ENCODE measurements at places on chromosomes 7 and 10. TPM values are rescaled to one million over a fixed set of nuclear protein-coding genes. Genes with fewer than 3 reads are reported as not detected.
A peak's percentile ranks its signal among the peaks of the same experiment; 100 is the strongest.

- DNase-seq = no peak
Measured at GRCh38 chr10:114850126-114850525, 28.5 kb downstream of the FHIP2A start.

DNA sequence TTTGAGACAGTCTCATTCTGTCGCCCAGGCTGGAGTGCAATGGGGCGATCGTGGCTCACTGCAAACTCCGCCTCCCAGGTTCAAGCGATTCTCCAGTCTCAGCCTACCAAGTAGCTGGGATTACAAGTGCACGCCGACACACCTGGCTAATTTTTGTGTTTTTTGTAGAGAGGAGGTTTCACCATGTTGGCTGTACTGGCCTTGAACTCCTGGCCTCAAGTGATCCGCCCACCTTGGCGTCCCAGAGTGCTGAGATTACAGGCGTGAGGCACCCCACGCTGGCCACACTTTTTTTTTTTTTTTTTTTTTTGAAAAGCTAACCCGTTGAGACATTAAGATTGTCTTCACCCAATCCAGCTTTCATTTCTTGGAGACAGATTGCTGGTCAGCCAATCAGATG, 2.1 kb downstream of the ZNF273 start:
- no peak for DNase-seq

- no peak for DNase-seq
Measured at GRCh38 chr10:6473901-6474370, 106.1 kb downstream of the PRKCQ start.

DNA sequence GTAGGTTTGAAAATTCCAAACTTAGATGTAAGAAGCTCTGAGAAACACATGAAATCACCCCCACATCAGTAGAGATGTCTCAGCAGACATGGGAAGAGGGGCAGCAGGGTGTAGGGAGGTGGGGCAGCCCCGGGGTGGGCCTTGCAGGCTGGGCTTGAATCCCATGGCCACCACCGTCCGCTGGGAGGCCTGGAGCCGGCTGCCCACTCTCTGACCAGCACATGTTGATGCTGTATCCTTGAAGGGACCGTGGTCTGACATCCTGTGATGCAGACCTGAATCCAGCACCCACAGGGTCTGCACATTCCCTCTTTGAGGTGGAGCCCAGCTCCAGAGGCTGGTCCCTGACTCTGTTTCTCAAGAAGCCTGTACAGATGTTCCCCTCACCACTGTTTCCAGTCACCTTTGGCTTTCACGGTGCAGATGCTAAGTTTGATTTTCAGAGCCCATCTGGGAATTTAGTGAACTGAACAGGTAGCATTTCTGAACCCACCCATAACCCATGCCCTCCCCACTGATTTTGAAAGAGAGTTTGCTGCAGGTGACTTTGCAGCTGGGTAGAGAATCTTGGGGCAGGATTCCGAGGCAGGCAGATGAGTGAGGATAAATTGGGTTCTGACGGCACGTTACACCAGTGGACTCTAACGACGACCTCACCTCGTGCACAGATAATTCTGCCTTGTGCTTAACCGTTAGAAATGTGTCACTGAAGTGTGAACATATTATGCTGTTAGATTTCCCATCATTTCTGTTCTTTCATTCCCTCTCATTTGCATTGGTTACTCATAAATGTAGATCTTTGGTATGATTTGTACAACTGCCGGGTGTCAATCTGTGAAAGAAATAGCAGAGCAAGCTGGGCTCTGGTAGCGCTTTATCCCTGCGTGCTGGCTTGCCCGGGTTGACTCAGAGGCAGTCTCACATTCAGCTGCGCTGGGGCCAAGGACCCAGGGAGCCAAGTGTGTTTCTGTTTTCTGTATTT, 45.7 kb downstream of the IKZF1 start:
- no peak for DNase-seq

DNA sequence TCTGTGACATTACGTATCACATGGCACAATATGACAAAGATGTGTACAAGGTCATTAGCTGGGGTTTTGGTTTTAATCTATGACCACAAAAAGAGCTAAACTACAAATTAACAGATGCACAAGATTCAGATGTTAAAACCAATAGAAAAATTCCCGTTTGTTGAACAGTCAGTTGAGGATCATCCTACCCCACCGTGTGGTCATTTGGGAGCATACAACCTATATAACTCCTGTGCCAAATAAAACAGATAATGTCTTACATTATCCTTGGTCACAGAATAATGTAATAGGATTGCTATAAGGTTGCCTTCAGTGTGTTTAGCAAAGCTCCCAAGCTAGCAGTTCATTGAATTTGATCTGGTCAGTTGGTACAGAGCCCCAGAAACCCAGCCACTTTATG, 28.2 kb downstream of the ASNS start:
- no peak for DNase-seq

DNA sequence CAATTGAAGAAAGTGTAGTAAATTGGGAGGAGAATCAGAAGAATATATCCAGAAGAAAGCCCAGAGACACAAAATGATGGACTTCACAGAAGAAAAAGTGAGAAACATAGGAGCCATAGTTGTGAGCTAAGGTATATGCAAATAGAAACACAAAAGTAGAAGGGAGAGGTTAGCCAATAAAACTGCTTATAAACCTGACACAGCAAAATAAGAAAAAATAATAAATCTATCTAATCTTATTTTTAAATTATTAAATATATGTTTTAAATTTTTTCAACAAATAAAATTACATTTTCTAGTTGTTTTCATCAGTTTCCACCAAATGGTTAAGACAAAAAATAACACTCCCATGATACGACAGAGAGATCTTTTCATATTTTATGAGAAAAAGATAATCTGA, 903.5 kb downstream of the DNAJB9 start:
- DNase-seq = no peak

GRCh38 chr10:84415539-84416244, 87.3 kb downstream of the CCSER2 start:
- DNase-seq = no peak

GRCh38 chr7:106717254-106717954, 56.4 kb upstream of the CCDC71L start:
- no peak for DNase-seq

- no peak for DNase-seq
Measured at GRCh38 chr7:55028011-55028410, 9.2 kb downstream of the EGFR start.

- DNase-seq = no peak
Measured at GRCh38 chr7:103009466-103010185, 65.0 kb downstream of the FBXL13 start.

DNA sequence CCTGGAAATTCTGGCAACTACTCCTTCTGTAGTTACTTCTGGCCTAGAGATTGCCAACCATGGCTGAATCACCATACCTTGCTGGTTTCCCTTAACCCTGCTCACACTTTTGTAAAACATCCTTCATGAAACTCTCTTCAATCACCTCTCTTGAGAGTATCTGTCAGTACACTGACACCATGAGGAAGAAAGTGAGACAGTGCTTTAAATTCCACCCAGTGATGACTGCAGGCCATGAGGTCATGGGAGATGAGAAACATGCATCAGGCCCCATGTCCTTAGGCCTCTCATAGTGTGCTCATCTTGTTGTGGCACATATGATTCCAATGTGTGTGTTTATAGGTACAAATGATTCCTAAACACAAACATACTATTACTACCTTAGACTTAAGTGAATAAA, 24.6 kb upstream of the NAMPT start:
- DNase-seq = no peak

DNA sequence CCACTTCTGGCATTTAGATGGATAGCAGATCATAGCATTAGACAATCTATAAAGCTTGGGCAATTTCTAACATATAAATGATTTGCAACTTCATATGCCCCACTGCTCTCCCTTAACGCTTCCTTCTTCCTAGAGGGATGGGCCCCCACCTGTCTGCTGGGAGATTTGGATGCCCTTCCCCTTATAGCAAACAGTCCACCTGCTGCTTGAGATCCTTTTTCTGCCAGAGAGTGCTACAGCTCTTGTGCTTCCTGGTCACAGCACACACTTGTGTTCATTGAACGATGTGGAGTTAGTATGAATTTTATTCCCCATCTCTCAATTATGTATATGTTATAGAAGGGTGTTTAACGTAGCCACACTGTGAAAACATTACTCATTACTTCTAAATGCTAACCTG, 10.4 kb upstream of the PCGF5 start:
- DNase-seq = no peak

- DNase-seq = peak; percentile 71
Measured at GRCh38 chr10:110273474-110273873, 31.2 kb downstream of the SMNDC1 start.

DNA sequence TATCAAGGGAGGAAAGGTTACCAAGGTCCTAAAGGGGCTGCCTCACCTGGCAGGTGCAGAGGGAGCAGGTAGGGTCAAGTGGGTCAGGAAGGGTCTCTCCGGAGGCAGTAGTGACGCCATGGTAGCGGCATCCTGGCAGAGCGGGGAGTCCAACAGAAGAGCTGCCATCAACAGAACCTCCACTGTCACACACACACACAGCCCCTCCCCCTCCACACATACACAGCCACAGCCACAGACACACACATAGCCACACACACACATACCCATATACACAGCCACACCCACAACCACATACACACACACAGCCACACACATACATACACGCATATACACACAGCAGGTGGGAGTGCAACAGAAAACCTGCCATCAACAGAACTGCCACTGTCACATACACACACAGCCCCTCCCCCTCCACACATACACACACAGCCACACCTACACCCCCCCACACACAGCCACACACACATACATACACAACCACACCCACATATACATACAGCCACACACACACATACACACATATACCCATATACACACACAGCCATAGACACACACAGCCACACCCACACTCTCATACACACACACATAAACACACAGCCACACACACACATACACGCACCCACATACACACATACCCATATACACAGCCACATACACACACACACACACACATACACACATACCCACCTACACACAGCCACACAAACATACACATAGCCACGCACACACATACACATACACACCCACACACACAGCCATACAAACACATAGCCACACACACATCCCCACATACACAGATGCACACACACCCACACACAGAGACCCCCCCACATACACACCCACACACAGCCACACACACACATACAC, 23.1 kb downstream of the KCP start:
- no peak for DNase-seq

DNA sequence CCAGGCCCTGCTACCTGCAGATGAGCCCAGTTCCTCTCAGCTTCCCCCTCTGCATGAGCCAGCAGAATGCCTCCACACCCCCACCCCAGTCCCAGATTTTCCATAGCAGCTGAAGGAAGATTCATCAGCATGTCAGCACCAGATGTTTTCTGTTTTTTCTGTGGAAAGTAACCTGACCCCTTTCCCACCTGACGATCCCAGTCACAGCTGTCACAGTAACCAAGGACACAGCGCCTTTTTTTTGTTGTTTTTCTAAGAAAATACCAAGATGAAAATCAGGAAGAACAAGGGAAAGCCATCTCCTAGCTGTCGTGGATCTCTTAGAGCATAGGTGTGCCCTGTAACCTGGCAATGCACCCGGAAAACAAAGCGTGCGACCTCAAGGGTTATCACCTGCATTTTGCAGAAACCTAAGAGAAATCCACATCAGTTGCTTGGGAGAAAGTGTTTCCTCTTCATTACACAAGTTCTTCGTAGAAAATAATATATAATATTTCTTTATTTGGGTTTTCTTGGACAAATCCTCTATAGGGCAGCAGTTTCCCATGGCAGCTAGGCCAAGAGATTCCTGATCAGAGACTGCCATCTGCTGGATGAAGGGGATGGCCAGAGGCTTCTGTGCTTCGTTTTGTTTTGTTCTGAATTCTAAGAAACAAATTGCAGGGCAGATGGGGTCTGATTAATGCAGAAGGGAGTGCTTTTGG, 401.9 kb downstream of the TNS3 start:
- peak; percentile 70 for DNase-seq

GRCh38 chr7:88243345-88243909, 23.6 kb upstream of the SRI start:
- DNase-seq = no peak

The OR6B1 gene
- not detected for total RNA-seq

The HOXA9 gene
- total RNA-seq = 7.1 TPM

The NXPH1 gene
- total RNA-seq = not detected

The AFAP1L2 gene
- total RNA-seq = 144 TPM

The CCL24 gene
- 0.67 TPM for total RNA-seq

The CFTR gene
- not detected for total RNA-seq

The ZNF680 gene
- 29.6 TPM for total RNA-seq

The PTF1A gene
- total RNA-seq = not detected

The ARPC1B gene
- total RNA-seq = 125 TPM

The PRLHR gene
- total RNA-seq = not detected

All from sciatic nerve (tissue), 2 donors.